Stimulated activated CD8-positive, alpha-beta memory T cell treated with anti-CD3 and anti-CD28 coated beads, Interleukin-2, amount 100 ng/mL, for 1 hour (primary cell): ENCODE measurements at places on chromosomes 12 and 14.

- no peak for DNase-seq
These were observed 73.1 kb upstream of the SLC38A2 start for GRCh38 chr12:46445551-46446235.

DNA sequence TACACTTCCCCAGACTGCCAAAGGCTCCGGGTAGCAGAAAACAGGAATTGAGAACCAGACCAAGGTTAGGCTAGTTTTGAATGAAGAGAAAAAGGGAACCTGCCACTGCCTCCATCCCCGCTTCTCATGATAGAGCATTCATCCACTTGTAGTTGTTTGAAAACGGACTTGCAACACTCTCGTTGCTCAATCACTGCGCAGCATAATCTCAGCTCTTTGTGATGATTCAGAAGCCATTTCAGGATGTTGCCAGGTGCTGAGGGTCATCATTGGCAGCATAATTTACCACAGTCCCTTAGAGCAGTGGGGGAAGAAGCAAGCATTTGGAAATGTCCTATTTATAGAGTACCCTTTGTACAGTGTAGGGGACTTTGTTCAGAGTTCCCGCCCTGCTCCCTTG lies 25.6 kb downstream of the KCNK13 start:
- DNase-seq, result no peak

DNA sequence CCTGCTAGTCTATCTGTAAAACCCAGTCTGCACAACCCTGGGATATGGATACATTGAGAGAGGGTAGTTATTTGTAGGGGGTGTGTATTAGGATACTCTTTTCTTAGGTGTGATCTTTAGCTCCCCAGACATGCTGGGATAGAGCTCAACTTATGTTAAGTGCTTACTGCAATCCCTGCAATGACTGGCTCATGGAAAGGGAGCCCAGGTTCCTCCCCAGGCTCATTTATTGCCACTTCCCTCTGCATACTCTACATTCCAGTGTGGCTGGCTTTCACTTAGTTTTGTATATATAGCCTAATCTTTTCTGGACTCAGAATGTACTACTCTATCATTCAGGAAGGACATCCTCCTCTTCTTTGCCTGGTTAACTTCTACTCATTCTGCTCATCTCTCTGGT lies 172.0 kb downstream of the SYT10 start:
- DNase-seq, result no peak

DNA sequence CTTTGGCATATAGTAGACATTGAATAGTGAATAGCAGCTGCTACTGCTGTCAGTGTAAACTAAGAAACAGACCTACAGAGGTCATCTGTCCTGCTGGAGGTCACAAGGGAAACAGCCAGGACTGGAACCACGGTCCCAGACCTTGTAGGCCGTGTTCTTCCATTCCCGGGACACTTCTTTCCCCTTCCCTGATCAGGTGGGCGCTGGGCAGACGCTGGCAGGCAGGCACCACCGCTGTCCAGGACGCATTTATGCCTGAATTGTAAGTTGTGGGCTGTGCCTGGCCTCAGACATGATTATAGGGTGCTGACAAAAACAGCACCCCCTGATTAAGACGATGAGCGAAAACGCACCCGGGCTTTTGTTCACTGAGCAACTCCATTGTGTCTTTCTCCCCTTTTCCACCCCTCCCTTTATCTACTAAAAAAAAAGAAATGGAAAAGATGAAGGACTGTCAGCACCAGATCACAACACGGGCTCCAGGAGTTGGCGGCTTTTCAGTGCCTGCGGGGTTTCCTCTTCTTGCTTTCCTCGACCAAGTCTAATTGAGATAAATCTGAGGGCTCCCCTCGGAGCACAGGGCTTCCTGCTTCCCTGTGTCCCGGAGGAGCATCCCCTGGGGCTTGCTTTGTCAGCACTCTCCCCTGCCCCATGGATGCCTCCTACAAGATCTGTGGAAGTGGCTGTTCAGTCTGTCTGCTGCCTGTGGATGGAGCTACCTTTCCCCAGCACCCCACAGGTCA lies 80.6 kb downstream of the TSPAN9 start:
- no peak for DNase-seq

DNA sequence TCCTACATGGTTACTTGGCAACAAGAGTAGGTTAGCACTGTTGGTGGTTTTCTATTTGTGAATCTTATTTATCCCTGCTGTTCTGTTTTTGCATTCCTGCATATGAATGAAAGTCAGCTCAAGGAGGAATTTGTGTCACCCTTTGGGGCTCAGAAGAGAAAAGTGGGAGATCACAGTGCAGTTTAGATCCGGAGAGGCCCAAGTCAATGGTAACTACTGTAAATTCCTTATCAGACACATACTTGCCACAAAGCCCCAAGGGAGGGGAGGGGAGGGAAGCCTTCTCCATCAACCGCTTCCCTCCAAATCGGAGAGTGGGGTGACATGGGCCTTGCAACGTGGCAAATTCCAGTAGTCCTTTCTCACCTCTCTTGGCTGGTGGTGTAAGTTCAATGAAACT lies 15.0 kb downstream of the GSG1 start:
- no peak for DNase-seq

DNA sequence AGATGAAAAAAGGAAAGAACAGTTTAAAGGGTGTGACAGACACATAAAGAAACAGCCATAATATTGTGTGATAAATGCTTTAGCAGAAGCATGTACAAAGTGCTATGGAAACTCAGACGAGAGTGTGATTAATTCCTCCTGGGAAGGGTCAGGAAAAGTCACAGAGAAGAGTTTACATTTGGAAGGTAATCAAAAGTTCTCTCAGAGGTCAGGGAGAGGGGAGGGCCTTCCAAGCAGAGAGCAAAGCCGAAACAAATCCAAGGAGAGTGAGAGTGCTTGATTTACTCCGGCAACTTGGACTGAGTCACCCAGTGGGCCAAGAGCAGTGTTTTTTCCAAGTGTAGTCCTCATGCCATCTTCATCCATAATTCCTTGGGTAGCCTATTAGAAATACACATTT lies 108.3 kb downstream of the IGF1 start:
- no peak for DNase-seq

DNA sequence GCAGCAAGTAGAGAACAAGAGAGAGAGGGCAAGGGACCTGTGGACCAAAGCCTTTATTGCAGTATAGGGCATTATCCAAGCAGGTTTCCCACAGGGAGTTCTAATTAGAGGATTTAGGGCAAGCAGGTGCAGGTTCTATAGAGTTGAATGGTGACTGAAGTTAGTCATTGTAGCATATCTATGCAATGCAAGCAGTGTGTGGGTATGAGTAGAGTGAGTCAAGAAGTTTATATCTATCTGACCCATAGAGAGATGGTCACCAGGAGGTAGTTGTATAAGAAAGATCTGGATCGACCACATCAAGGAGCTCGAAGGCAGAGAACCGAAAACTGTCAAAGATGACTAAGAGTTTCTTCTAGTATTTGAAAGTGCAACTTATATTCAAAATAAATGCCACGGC lies 167.3 kb downstream of the PLCZ1 start:
- DNase-seq, result no peak

DNA sequence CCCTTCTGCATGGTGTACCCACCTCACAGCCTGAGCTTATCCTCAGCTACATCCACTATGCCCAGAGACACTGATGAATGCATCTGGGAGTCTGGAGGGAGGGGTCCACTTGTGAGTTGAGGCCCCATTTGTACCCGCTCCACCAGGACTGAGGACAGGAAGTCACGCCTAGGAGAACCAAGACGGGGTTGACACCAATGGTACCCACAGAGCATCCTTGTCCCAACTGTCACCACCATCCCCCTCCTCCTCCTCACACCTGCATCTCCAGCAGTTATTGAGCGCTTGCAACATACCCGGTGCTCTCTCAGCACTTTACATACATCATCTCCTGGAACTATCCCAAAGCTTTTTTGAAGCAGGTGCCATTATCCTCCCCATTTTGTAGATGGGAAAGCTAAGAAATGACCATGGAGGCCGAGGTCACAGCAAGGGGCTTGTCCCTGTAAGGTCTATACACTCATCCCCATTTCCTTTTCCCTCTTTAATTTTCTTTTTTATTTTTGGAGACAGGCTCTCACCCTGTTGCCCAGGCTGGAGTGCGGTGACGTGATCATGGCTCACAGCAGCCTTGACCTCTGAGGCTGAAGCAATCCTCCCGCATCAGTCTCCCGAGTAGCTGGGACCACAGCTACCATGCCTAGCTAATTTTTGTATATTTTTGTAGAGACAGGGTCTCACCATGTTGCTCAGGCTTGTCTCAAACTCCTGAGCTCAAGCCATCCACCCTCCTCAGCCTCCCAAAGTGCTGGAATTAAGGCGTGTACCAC lies 31.7 kb downstream of the DGLUCY start:
- DNase-seq, result no peak

DNA sequence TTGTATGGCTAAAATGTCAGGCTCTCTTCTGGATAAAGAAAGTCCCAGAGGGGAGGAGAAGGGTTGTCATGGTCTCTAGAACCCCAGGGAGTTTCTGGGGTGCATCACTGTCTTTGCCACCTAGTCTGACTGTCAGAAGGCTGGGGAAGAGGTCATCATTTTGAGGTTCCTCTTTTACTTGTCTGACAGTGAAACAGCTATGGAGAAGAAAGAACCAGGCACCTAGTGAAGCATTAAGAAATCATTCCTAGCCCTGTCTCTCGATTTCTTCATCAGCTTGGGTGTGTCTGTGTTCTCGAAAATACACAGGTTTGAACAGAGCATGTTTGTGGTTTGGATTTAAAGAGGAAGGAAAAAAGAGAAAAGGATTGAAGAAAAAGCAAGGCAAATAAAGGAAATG lies 158.7 kb upstream of the LRIG3 start:
- no peak for DNase-seq

DNA sequence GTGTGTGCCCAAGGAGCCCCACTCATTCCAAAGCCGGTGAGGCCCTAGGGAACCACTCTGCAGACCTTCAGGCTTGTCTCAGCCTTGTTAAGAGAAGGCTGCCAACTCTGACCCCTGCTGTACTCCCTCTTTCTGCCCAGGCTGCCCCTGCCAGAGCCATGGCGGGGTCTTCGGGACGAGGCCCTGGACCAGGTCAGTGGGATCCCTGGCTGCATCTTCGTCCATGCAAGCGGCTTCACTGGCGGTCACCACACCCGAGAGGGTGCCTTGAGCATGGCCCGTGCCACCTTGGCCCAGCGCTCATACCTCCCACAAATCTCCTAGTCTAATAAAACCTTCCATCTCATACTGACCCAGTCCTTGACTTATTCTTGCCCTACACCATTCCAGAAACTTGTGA lies 7.3 kb downstream of the MYG1 start:
- no peak for DNase-seq

- no peak for DNase-seq
These were observed 99.1 kb upstream of the CCND2 start for GRCh38 chr12:4174417-4174816.

DNA sequence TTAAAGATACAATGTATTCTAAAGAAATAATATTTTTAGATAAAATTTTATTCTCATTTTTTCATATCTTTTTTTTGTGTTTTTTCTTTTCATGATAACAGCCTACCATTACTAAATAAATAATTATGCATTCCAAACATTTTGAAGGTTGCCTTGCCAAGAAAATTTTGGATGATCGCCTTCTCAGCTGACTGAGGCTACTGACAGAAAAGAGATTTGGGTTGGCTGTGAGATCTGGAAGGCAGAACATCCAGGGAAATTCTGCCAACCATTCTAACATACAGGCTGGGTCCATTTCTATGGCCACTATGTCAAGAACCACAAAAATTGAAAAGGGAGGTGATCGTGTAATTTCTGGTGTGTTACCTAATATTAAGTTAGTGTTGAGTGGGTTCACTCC lies 48.1 kb downstream of the GALNT8 start:
- no peak for DNase-seq

DNA sequence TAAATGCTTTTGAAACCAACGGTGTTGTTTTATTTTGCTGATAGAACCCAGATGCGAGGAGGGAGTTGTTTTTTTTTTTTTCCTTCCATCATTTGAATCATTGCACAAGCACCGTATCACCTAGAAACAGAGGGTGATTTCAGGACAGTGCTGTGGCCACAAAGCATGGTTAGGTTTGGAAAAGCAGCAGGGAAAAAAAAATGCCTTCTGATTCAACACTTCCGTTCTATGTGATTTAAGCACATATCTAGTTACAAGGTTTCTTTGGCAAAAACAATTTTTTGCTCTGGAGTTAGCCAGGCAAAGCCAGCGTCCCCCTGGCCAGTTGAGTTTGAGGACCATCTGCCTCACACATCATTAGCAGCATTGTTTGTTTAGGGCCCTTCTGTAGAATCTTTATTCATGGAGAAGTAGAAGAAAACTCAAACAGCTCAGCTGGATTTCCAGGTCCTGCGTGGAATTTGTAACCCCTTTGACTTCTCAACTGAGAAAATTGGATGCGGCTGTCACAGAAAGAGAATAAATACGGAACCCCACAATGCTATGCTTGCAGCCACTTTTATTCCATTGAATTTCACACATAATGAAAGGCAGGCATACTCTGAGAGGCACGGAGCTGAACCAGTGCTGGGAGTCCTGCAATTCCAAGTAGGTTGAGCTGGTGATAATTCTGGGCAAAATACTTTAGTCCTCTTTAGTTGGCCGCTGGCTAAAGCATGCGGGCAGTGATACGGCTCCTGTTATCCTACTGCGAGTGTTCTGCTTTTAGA lies 17.0 kb upstream of the WNT5B start:
- DNase-seq, result no peak

DNA sequence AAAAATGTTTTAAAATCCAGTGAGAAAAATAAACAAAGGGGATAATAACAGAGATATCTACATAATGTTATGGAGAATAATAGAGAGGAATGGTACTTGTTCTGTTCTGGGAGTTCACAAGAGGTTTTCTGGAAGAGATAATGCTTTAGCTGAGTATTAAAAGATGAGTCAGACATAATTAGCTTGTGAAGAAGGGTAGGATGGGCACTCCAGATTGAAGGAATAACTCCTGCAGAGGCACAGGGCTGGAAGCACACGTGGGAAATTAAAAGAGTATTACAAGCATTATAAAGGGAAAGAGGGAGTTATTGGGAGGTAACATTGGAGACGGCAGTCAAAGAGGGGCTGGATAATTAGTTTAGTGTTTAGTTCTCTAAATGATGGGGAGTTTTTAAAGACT lies 124.9 kb upstream of the BTG1 start:
- DNase-seq, result no peak

DNA sequence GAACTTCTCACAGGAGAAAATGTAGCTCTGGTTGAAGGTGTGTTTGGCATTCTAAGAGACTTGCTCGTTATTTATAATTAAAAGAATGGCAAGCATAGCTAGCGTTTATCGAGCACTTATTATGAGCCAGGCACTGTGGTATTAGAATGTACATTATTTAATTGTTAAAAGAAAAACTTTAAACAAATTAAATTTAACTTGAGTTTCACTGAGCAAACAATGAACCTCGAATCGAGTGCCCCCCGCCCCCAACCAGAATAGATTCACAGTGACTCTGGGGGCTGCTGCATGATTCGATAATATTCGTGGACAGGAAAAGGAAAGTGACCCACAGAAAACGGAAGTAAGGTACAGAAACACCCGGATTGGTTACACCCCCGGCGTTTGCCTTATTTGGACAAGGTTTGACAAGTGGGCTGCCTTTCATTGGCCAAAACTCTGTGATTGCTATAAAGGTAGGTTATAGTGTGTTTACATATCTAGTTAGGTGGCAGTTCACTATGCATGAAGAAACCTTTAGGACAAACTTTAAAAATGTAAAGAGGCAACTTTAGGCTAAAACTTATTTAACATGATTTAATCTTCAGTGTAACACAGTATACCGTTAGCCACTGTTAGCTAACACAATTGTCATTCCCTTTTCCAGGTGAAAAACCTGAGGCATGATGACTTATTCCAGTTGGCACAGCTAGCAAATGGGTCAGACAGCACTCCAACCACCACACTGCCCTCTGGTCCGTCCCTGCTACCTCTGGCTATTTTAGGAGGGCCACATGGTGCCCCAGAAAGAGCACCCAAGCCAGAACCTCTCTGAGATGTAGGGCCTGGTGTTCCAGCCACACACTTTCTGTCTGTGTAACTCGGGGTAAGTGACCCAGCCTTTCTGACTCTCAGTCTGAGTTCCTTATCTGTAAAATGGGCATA lies 7.1 kb downstream of the SCNN1A start:
- no peak for DNase-seq
